Lower lobe of right lung (tissue), 2 donors: ENCODE measurements at places on chromosomes 3 and 15. TPM values are rescaled to one million over a fixed set of nuclear protein-coding genes. Genes with fewer than 3 reads are reported as not detected.

Gene VGLL3
- total RNA-seq, result 40.2 TPM

Gene MYLK
- 156 TPM for total RNA-seq

Gene CELF6
- 5.7 TPM for total RNA-seq

Gene ZBTB20
- total RNA-seq, result 66.4 TPM

Gene CD200
- total RNA-seq, result 4.4 TPM

Gene ABCC5
- total RNA-seq, result 38.0 TPM

Gene SH2D7
- not detected for total RNA-seq

Gene KBTBD12
- total RNA-seq, result 0.95 TPM

Gene MUSTN1
- 7.3 TPM for total RNA-seq

Gene CHRM5
- total RNA-seq, result not detected

Gene GOLGA8O
- not detected for total RNA-seq

Gene MELTF
- total RNA-seq, result 5.2 TPM

Gene CHRNA7
- total RNA-seq, result 0.92 TPM

Gene NOX5
- total RNA-seq, result not detected

Gene MORC1
- total RNA-seq, result not detected

Gene CRYGS
- 4.0 TPM for total RNA-seq

Gene MLH1
- 26.3 TPM for total RNA-seq

Gene SST
- not detected for total RNA-seq
